OCI-LY7 (cell line): ENCODE measurements at places on chromosomes 3 and 15. TPM values are rescaled to one million over a fixed set of nuclear protein-coding genes. Genes with fewer than 3 reads are reported as not detected.

GRCh38 chr15:59371458-59372351 is 966 bp downstream of the MYO1E start:
- DNase-seq, result no peak

DNA sequence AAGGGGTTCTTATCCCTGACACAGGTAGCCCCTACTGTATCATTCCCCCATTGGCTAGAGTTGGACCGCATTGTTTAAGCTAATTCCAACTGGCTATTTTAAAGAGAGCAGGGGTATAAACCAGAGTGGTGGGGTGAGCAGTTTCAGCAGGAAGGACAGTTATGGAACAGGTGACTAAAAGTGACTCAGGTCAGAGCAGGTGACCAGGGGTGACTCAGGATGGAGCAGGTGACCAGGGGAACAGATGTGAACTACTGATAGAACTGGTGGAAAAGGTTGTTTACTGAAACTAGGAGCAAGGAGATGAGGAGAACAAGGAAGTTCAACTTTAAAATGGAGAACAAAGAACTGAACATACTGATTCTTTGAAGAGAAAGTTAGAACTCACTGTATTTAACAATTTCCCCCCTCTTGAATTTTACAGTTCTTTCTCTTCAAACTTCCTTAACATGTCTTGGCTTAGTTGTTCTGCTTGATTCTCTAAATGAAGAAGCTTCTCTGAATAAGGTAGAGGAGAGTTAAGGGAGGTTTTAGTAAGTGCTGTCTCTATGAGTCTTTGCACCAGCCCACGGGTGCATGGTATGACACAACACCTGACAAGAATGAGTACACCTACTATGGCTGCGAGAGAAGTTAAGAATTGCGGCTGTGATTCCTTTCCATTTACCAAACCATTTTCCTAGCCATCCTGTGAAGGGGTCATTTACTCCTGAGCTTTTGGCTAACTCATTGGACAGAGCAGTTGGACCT is 83.4 kb upstream of the WNT7A start:
- DNase-seq, result no peak

GRCh38 chr15:79221696-79222095 is 60.8 kb upstream of the ANKRD34C start:
- no peak for DNase-seq

DNA sequence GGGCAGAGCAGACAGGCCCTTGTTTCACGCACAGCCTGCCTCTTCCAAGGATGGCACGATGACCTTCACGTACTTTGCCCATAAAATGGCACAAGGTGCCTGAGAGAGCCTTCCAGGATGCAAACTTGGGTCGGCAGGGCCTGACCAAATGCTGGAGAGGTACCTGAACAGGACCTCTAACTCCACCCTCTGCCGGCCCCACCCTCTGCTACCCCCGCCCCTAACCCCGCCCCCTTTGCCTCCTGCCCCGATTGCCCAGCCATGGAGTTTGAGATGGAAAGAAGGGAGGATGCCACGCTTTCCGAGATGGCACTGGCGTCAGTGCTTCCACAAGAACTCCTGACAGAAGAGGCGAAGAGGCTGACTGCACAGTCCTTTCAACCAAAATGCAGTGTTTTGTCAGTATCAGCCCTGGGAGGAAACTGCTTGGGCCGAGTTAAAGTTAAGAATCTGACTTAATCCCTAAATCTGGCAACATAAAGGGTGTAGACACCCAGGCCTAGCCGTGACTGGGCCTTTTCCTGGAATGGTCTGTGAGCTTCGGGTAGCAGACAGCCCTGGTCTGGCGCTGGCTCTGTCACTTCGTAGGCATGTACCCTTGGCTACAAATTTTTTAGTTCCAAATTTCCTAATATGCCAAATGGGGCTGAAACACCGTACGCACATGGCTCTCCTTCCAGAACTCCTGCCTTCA is 230.3 kb upstream of the RGMA start:
- no peak for DNase-seq

DNA sequence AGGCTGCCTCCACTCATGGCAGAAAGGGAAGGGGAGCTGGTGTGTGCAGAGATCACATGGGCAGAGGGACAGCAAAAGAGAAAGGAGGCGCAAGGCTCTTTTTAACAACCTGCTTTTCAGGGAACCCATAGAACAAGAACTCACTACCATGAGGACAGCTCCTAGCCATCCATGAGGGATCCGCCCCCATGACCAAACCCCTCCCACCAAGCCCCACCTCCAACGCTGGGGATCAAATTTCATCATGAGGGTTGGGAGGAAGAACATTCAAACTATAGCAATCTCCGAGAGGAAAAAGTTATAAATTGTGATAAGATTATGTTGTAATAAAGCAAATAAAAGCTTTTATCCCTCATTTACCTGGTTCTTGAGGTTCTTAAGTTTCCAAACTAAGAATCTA is 84.7 kb upstream of the LMCD1 start:
- peak; percentile 4 for DNase-seq

DNA sequence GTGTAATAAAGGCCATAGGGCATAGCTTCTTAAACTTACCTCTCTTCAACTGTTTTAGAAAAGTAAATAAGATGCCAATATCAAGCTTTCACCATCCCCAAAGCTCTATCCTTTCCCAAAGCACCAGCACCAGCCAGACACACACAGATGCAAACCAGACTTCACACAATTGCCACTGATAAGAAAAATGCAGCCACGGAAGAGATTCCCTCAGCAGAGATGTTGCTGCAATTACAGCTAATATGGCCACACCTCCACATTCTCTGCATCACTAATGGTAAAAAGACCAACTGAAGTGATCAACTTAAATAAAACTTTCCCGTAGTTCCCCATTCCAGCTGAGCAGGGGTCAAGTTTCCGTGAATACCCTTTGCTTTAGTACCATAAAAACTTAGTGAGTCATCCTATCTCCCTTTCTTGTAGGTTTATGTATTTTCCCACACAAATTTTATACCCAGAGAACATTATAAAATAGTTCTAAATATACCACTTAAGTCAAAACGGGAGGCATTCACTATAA is 64.4 kb downstream of the SLC9A9 start:
- DNase-seq, result no peak

- no peak for DNase-seq
Observed at GRCh38 chr3:107813026-107813425, 277.8 kb downstream of the CD47 start.

GRCh38 chr3:30597131-30597768 is 9.2 kb upstream of the TGFBR2 start:
- no peak for DNase-seq

GRCh38 chr3:40211579-40211978 is 97.9 kb upstream of the EIF1B start:
- DNase-seq, result no peak

GRCh38 chr3:105413343-105413887 is 46.7 kb downstream of the ALCAM start:
- DNase-seq, result no peak

- peak; percentile 33 for DNase-seq
Observed at GRCh38 chr3:197001972-197002700, 27.5 kb downstream of the MELTF start.

DNA sequence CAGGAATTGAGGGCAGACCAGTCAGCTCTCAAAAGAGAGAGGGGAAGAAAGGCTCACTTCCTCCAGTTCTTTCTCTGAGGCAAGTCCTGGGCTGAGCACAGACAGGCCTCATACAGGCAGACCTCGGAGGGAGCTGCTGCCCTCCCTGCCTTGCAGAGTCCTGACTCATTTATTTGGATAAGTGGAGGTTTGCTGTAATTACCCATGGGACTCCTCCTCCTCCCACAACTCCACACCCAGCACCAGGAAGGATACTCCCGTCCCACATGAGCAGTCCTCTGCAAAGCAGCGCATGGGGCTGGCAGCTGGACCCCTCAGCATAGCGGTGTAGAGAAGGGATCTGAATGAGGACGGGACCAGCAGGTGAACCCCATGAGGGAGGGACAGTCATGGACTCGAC is 13.4 kb upstream of the SCN10A start:
- no peak for DNase-seq

DNA sequence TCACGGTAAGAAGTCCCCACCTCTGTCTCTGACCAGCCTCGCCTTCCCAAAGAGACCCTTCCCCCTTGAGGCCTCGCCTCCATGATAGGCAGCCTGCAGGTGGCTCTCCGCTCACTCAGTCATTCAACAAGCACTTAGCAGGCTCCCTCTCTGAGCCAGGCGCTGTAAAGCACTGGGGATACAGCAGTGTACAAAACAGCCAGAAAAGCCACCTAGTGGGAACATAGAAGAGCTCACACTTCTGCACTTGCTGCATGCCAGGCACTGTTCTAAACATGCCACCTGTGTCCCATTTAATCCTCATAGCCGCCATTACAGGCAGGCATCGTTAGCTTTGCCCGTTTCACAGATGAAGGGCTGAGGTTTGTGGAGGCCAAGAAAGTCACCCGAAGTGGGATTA is 56.0 kb downstream of the SEMA3G start:
- peak; percentile 41 for DNase-seq

GRCh38 chr3:121232309-121233225 is 313.2 kb downstream of the POLQ start:
- DNase-seq, result no peak

- DNase-seq, result no peak
Observed at GRCh38 chr15:62492900-62493299, 327.8 kb upstream of the C2CD4B start.

GRCh38 chr15:38254051-38254883 is 1.6 kb downstream of the SPRED1 start:
- DNase-seq, result peak; percentile 86

- DNase-seq, result no peak
Observed at GRCh38 chr15:73923156-73923487, 3.1 kb upstream of the LOXL1 start.

DNA sequence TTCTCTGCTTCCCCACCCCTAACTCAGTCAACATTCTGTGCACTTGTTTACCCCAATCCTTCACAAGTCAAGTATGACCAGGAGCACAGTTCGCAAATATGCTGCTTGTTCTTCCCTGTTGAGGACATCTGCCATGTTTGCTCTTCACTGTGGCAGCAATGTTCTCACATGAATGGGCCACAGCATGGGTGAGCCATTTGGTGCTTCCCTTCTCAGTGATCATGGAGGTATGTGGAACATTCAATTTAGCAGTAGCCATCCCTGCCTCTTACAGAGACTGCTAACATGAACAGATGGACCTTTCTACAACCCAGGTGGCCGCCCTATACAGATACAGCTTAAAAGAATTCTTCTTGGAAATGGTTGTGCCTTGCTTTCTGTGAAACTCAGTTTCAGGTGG is 660.1 kb upstream of the SGO1 start:
- DNase-seq, result no peak

DNA sequence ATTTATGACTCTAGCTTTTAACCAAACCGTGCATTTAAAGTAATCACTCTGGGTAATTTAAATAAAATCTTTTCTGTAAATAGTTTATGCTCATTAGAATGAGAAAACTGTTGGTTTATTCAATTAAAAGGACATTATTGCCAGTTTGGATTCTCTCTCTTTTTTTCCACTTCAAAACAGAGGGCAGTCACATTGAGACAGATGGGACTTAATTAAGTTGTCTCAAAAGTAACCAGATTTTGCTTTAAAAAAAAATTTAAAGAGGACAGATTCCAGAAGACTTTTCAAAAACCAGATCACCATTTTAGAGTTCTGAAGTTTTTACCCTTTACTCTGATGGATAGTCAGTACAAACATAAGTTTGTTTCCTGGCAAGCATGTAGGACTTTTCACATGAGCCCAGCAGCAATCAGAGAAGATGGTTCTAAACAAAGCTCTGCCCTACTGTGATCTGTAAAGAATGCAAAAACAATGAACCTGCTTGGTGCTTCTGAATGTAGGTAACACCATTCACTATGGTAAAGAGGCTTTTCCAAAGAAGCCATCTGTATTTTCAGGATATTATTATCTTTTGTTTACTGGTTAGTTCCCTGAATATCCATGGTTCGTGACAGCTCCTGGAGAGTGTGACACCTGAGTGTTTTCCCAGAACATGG is 136.2 kb downstream of the LRTM1 start:
- DNase-seq, result no peak

DNA sequence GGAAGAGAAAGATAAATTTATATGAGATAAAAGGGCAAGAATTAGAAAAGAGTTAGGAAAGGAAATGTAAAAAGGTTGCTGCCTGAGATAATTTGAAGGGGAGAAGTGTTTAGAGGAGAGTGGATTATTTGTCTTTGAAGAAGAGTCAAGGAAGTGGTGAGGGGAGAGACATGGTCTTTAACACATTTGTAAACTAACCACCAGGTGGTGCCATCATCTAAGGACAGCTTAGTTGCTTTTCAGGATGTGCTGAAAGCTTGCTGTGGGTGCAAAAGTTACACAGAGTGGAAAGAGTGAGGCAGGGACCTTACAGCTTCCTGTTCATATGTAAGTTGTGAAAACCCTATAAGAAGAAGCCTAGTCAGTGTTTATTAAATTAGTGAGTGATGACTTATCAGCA is 114.1 kb upstream of the DNAJC19 start:
- DNase-seq, result peak; percentile 67

DNA sequence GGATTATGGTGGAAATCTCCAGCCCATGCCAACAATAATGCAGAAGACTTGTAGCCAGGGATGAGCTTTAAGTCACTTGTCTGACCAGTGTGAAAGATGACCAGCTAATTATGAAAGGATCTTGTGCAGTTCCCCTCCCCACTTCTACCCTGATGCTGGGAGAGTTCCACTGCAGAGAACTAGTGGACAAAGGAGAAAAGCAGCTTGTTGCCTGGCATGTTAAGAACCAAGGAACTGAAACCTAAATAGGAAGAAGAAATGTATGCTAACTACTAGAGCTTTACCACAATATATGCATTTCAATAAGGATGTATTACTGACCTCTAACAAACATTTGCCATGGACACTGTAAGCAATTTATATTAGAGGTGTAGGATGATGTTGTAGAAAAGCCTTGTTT is 52.2 kb upstream of the CSTA start:
- no peak for DNase-seq

DNA sequence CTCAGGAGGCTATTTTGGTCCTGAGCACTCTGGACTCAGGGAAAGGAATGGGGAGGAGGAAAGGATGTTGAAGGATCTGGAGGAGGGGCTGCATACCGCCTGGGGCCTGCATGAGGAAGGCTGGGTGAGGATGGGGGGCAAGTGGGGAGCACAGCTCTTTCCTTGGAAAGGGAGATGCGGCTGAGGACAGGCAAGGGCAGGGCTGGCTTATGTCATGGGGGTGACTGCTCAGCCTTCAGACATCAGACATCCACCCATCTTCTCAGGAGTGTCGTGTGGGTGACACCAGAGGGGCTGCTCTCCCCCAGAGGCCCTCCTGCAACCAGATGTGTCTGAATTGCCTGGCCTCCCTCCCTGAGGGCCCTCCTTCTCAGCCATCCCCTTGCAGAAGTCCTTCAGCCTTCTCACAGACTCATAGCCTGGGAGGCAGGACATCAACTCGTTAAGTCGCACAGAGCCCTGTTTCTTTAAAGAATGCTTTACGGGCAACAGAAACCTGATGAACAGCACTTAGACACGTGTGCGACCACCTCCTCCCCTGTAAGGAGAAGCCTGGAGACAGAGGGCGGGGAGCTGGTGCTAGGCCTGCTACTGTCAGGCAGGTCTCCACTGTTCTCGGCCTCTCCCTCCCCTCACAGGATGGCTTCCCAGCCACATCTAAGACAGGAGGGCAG is 252.3 kb downstream of the OCA2 start:
- no peak for DNase-seq

The DCLK3 gene
- total RNA-seq, result not detected in 2 replicates

The IL12A gene
- not detected in 2 replicates for total RNA-seq

The RAB6B gene
- not detected in 2 replicates for total RNA-seq

The BTD gene
- 4.2 and 4.8 TPM in 2 replicates for total RNA-seq

The SYNM gene
- 0.08 TPM in 1 of 2 replicates, not detected in the other for total RNA-seq

The COL6A5 gene
- total RNA-seq, result not detected in 2 replicates

The NAA50 gene
- total RNA-seq, result 159 and 172 TPM in 2 replicates

The COX5A gene
- 364 and 391 TPM in 2 replicates for total RNA-seq

The PLSCR5 gene
- not detected in 2 replicates for total RNA-seq

The CHRNB4 gene
- total RNA-seq, result not detected in 2 replicates
